Activated CD4-positive, alpha-beta T cell treated with anti-CD3 and anti-CD28 coated beads, Interleukin-2, Interleukin-4, amounts not matched to agents 100 ng/mL and 50 ng/mL, durations not matched to agents 16 hours and 8 hours (primary cell): ENCODE measurements at places on chromosomes 1 and 21.

GRCh38 chr1:88729297-88729696, 45.2 kb downstream of the PKN2 start:
- no peak for DNase-seq

- DNase-seq: no peak
Observed at GRCh38 chr1:243550276-243550675, 294.4 kb downstream of the SDCCAG8 start.

- DNase-seq: no peak
Observed at GRCh38 chr1:55131801-55132200, 83.4 kb downstream of the USP24 start.

DNA sequence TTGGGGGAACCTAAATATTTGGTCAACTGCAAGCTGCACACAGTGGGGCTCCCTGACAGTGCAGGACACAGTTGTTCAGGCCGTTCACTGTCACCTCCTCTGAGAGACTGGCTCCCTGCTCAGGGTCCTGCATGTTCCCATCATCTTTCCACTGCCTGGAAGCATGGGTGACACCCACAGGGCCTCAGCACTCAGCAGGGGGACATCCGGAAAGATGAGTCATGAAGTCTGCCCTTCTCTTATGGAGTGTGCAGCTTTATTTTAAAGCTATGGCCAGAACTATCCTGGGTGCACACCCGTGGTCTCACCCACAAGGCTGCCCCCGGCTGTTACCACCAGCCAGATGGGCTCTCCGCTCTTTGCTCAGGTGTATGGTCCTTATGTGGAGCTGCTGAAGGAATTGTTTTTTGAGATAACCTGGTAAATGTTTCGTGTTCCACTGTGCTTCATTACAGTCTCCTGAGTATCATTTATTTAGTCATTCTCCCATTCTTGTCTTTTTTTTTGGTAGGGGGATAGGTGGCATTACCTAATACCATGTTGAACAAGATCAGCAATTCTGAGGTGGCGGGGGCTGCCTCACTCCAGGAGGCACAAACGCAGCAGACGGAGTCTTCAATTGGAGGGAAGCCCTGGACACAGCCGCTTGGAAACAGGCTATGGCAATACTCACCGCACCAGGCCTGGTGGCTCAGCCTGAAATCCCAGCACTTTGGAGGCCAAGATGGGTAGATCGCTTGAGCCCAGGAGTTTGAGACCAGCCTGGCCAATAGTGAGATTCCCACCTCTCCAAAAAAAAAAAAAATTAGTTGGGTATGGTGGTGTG, 14.3 kb downstream of the TRIM11 start:
- no peak for DNase-seq

DNA sequence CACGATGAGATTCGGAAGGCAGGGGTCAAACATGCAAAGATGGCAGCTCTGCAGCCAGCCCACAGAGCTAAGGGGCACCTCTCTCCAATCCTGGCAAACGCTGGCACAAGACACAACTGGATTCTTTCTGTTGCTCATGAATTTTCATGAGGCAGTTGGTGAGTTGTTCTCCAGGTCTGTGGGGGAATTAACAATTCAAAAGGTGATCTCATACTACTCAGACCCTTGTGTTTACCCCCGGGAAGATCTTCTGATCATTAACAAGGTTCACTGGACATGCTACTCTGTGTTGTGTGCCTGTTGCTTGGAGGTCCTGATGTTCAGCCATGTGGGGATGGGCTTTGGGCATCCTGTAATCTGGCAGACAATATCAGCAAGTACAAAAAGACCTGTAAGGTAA, 128.9 kb downstream of the HHAT start:
- no peak for DNase-seq

- DNase-seq: no peak
Observed at GRCh38 chr1:8404460-8405370, 86.8 kb downstream of the SLC45A1 start.

GRCh38 chr1:244388961-244389360, 62.7 kb downstream of the ADSS2 start:
- no peak for DNase-seq

- DNase-seq: no peak
Observed at GRCh38 chr1:55820501-55820900, 605.3 kb upstream of the USP24 start.

GRCh38 chr1:222021129-222021528, 279.2 kb upstream of the DUSP10 start:
- no peak for DNase-seq

DNA sequence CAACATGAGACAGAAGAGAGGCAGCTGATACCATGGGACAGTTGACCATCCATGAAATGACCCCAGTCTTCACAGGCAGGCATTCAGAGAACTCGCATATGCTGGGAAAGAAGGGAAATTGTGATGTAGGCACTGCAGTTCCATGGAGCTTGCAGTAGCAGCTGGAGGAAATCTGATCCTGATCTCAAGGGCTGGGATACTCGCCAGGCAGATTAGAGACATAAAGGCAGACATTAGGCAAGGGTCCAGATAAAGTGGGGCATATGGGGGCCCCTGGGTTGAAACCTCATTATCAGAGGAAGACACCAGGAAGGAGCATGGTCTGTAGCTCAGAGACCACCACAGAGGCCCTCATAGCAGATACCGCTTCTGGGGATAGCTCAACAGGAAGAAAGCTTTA, 48.7 kb upstream of the TNR start:
- no peak for DNase-seq

DNA sequence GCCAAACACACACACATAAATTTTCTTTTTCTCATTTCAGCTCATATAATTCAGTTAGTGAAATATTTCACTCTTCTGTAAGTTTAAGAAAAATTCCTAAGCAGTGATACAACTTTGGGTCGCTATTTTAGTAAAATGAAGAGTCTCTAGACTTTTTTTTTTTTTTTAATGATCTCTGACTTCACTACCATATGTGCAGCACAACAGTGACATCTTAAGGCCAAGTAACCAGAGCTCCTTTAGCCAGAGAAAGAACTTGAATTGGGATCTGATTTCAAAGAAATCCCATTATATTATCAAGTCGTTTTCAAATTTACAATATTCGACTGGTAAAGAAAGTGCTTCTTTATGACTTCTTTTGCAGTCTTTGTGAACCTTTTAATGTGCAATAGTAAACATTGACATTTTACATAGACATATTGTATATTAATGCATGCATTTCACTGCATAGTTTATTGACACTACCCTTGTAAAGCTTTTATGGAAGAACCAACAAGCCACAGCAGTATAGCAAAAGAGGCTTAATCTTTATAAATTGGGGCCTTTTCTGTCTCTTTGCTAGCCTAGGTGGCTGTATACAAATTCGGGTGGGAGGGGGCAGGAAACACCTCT, 62.2 kb downstream of the LRRC40 start:
- DNase-seq: no peak

GRCh38 chr1:172909606-172910326, 141.0 kb downstream of the TNFSF18 start:
- DNase-seq: no peak

DNA sequence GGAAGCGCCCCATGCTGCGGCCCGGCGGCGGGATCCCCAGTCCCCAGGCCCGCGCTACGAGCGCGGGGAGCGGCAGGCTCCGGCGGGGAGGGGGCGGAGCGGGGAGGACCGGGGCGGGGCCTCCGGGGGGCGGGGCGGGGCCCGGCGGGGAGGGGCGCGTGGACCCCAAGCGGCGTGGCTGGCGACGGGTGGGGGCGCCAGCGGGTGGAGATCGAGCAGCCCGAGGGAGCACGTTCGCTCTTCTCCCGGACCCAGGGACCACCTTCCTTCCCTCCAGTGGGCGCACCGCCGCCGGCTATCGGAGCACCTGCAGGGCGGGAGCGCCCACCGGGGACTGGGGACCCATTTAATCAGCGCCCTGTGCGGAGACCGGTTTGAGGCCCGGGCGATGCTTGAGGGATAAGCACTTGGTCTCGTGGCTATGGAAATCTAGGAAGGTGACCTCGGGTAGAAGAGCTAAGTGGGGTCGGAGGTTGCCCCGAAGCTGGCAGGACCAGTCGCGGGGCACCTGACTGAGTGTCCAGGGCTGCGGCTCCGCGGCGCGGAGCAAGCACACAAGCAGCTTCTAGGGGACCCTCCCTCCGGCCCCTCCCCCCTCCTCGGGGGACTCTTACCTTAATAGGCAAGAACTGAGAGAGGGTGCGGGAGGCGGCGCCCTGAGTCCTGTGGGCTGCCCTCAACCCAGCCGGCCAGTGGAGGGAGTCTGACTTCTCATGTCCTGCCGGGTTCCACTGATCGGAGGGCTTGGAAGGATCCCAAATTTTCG, at the start of gene TSPAN2:
Gene TSPAN2, minus strand, starts transcription at position 84 of the 766 bp plus-strand sequence. Its CDS starts 71 bp downstream, at position 13.
- no peak for DNase-seq

GRCh38 chr1:151811181-151811580, 6.0 kb upstream of the LINGO4 start:
- DNase-seq: no peak

GRCh38 chr1:155241841-155242264, 13.4 kb downstream of the ENTREP3 start:
- peak; percentile 22 for DNase-seq

- peak; percentile 1 for DNase-seq
Observed at GRCh38 chr1:241323514-241324195, 33.4 kb downstream of the RGS7 start.

- no peak for DNase-seq
Observed at GRCh38 chr1:195745189-195746010, 862.8 kb downstream of the KCNT2 start.

DNA sequence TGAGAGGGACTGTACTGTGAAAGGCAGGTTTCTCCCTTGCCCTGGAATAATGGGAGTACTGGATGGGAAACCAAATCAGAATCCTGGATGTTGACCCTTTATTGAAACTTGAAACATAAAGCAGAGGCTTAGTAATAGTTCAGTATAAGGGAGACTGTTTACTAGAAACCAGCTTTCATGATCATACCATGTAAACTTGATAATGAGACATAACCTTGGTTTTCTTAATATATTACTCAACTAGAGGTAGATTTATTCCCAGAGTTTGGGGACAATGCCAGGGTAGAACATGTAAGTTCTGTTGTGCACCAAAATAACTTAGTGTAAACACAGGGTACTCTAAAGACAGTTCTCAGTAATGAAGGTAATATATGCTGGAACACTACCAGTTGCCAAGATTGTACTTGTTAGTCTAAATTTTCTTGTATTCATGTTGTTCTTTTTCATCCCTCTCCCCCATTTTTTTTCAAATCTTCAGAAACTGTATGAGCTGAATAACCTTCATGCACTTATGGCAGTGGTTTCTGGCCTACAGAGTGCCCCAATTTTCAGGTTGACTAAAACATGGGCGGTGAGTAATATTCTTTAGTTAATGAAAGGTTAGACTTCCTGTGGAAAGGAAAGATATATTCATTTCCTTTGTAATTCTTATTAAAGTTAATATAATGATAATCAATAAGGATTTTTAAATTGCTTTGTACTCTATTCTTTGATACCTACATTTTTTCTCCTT, 49.6 kb downstream of the ANGPTL1 start:
- DNase-seq: peak; percentile 31

DNA sequence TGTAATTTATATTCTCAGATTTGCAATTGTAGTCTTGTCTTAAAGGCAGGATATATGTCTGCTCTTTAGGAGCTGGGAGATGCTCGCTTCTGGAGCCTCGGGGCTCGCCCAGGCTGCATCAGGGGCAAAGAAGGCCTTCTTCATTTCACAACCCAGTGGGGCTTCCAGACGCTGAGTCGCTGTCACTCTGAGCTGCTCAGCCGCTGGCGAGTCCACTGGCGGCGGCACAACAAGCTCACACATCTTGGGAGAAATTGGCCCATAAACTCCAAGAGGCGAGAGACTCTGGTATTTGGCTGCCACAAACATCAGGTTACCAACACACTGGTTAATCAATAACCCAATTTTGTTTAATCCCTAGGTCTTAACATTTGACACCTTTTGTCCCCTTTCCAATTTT, 216.6 kb downstream of the ATG4C start:
- no peak for DNase-seq

GRCh38 chr1:159146980-159147379, 24.4 kb upstream of the CADM3 start:
- DNase-seq: no peak

GRCh38 chr21:44520326-44521300, 19.4 kb downstream of the KRTAP10-1 start:
- DNase-seq: no peak

DNA sequence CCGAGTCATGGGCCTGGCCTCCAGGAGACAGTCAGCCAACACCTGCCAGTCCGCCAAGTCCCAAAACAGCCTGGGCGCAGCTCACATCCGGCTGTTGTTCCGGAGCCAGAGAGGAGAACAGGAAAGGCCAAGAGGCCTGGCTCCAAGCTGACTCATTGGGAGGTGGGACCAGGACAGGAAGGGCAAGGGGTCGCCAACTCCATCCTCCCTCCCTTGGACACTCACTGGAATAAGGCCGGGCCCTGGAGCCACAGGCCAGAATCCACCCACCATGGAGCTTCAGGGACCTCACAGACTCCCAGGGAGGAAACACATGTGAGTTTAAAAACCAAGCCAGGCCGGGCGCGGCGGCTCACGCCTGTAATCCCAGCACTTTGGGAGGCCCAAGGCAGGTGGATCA, 25.1 kb upstream of the CLIC4 start:
- DNase-seq: no peak

- peak; percentile 11 for DNase-seq
Observed at GRCh38 chr1:174160109-174160473, 771 bp downstream of the RABGAP1L start.

DNA sequence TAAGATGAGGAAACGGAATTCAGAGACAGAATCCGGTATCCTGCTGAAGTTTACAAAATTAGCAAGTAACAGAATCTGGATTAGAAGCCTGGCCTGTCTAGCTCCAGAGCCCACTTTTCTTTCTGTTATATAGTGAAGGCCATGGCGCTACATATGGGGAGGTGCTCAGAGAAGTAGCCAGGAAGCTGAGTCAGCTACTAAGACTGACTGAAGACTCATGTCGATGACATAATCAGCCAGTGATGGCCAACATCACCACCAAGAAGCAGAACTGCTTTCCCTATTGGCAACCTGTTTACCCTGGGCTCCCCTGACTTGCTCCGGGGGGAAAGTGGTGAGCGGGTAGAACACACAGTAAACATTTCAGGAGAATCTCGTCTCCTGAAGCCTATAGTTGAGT, 18.8 kb downstream of the LRRC52 start:
- DNase-seq: no peak

DNA sequence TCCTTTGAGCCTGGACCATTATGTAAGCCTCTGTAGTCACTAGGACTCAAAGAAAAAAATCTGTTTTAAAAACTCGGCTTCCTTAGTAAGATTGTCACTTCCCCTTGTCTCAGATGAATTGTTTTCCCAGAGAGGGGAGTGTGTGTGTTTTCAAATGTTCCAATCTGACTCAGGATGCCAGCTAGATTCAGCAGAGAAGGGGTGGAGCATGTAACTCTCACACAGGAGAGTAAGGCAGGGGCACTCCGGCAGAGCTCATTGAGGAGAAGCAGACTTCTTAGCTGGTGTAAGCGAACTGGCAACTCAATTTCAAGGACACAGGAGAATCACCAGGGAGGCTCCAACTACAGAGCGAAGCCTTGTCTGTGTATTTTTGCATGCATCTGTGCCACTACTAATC, 623.2 kb downstream of the LMO4 start:
- DNase-seq: no peak

GRCh38 chr1:80640978-80641377, 1159.8 kb upstream of the ADGRL2 start:
- DNase-seq: no peak

DNA sequence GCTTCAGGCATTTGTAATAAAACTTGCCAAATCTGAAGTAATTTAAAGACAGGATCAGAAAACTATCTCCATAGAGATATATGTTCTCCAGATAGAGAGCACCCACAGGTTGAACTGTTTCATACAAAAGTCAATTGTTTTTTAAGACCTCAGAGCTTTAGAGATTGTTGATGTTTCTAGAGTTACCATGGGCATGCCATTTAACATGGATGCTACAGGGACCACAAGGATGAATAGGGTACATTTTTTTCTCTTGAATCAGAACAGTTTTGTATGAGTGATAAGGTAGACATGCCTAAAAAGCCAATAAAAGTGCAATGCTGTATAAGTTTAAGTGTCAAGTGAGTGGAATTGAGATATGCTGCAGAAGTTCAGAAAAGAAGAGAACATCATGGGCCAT, 511.0 kb upstream of the CAMK1G start:
- no peak for DNase-seq
